ENCODE measurements at places on chromosomes 16 and 17.

DNA sequence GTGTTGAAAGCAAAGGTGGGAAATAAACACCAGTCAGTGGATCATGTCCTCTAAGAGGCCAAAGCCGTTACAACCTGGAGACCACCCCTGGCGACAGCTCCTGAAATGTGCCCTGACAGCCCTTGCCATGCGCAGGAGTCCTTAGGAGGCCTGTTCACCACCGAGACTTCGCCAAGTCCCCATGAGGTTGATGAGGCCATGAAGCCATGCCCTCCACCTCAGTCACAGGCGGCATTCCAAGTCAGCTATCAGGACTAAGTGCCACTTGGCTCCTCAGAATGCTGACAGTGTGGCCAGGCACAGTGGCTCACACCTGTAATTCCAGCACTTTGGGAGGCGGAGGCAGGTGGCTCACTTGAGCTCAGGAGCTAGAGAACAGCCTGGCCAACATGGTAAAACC lies 27.1 kb downstream of the ADAM11 start:
- no peak for DNase-seq

GRCh38 chr17:19867079-19867328 lies 732 bp downstream of the ULK2 start:
- DNase-seq, result peak; percentile 70

DNA sequence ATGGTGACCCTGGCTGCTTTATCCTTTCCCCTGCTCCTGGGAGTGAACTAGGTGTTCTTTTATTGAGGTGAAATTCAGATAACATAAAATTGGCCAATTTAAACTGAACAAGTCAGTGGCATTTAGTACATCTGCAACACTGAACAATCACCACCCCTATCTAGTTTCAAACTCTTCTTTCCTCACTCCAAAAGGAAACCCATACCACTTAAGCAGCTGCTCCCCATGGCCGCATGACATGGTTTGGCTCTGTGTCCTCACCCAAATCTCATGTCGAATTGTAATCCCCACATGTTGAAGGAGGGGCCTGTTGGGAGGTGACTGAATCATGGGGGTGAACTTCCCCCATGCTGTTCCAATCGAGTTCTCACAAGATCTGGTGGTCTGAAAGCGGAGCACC lies 154.1 kb downstream of the STX8 start:
- DNase-seq, result no peak

GRCh38 chr16:2779978-2780898 lies 3.2 kb upstream of the ELOB start:
- DNase-seq, result no peak

DNA sequence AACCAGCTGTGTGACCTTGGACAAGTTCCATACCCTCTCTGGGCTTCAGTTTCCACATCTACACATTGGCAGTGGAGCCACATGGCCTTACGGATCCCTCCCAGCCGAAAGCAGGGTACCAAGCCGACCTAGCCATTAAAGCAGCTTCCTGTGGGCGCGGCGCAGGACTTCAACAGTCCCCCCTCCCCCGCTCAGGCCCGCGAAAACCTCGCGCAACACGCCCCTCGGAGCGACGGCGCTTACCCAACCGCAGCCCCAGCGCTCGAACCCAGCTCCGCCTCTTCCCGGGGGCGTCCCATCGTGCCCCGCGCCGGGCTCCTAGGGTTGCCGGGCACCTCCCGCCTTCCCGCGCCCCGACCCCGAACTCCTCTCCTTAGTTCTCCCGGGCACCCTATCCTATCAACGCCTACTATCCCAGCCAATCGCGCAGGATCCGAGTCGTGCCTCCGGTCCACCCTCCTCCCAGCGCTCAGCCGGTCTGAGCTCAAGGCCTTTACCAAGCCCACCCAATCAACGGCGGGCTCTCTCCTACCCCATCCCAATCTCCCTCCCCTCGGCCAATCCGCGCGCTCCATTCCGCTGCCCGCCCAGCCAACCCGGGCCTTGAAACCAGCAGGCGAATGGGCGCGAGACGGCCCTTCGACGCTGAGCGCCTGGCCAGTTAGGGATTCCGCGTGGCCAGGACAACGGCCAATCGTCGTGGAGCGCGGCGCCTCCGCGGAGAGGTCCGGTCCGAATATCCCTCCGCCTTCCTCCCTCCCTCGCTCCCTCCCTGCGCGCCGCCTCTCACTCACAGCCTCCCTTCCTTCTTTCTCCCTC lies at the start of gene KPNB1:
Gene KPNB1, plus strand, starts transcription at position 767 of the 819 bp plus-strand sequence. CDS start 326 bp downstream, outside the sequence.
- peak; percentile 93 for DNase-seq

DNA sequence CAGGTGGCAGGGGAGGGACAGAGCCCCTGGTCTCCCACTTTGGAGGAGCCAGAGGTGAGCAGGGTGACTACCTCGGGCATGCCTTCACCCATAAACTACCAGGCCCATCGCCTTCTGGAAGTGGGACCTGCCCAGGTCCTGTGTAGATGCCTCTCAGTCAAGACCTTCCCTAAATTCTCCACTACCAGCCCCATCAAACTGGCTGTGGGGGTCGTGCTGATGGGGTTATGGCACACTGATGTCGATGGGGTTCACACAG lies 5.8 kb upstream of the RAB37 start:
- DNase-seq, result no peak

- DNase-seq, result no peak
Observed at GRCh38 chr17:62670202-62670821, 42.8 kb downstream of the MRC2 start.

GRCh38 chr16:75546293-75546692 lies 9.8 kb downstream of the TMEM231 start:
- DNase-seq, result no peak

DNA sequence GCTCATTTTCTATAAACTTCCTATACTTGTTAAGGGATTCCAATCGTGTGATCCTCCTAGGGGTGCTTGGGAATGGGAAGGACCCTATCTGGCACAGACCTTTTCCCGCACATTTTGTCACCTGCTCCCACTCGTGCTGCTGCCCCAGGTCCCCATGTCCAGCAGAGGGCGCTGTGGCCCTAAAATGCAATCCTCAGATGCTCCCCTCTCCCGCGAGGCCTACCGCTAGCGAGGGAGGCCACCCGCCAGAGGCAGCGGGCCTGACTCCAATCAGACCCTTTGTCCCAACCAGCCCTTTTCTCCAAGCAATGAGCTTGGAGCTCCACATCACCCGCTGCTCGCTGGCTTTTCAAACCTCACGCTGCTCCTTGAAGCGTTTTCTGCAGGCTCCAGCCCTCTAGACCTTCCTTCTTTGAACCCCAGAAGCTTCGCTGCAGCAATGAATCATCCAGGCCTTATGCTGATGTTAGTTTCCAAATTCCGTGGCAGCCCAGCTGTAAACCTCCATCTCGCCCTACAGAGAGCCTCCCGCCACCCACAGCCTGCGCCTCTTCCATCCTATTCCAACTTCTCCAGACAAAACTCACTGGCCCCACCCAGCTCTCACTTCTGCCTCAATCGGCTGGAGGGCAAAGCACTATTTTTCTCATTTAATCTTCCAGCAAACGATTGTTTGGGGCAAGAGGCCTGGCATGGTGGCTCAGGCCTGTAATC lies 23.6 kb upstream of the FZD2 start:
- DNase-seq, result peak; percentile 91

DNA sequence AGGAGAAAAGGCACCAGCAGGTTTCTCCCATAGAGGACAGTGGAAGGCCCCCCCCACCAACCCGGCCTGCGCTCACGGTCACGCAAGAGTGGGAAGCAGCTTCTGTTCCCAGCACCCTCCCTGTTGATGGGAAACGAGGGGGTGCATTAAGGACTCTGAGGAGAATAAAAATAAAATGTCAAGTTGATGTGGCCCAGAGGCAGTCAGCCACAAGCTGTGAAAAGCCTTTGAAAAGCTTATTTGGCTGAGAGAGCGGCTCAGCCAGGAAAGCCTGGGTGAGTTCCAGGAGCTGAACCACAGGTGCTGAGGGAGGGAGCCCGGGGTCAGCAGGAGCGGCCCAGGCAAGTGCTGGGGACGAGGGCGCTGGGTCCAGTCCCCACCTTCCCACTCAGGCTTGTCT lies 26.9 kb upstream of the SPATA32 start:
- no peak for DNase-seq

DNA sequence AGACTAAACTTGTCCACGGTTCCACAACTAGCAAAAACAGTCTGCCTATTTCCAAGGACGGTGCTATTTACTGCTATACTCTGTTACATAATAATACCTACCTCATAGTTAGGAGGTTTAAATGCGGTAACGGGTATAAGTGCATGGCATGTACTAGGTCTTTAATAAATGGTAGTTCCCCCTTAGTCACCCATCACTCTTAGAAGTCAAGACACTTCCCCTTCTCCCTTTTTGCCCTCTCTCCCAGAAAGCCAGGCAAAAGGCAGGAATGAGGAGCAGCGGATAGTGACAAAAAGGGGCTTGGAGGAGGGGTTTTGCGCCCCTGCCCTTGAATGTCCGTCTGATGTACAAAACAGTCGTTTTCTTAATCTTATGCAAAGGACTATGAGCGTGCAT lies 1.1 kb upstream of the LSM12 start:
- DNase-seq, result no peak

GRCh38 chr17:33964344-33964979 lies 290.6 kb upstream of the CCL2 start:
- peak; percentile 80 for DNase-seq

DNA sequence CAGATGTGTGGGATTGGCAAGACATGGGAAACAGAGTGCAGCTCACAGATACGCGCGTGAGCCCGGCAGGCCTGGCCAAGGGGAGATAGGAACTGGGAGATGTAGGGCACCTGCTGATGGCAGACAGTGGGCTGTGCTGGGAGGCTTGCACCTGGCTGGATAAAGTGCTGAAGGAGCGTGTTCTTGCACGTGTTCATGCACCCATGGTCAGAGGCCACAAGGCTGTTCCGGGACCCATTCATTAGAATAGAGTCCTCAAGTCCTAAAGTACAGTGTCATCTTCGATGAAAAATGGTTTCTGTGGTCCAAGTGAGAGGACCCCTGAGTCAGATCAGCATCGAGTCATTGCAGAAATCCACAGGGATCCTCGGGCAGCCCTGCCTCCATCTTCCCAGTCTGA lies 236.4 kb downstream of the CCDC182 start:
- DNase-seq, result no peak

- DNase-seq, result no peak
Observed at GRCh38 chr17:15213381-15214087, 51.6 kb downstream of the PMP22 start.

DNA sequence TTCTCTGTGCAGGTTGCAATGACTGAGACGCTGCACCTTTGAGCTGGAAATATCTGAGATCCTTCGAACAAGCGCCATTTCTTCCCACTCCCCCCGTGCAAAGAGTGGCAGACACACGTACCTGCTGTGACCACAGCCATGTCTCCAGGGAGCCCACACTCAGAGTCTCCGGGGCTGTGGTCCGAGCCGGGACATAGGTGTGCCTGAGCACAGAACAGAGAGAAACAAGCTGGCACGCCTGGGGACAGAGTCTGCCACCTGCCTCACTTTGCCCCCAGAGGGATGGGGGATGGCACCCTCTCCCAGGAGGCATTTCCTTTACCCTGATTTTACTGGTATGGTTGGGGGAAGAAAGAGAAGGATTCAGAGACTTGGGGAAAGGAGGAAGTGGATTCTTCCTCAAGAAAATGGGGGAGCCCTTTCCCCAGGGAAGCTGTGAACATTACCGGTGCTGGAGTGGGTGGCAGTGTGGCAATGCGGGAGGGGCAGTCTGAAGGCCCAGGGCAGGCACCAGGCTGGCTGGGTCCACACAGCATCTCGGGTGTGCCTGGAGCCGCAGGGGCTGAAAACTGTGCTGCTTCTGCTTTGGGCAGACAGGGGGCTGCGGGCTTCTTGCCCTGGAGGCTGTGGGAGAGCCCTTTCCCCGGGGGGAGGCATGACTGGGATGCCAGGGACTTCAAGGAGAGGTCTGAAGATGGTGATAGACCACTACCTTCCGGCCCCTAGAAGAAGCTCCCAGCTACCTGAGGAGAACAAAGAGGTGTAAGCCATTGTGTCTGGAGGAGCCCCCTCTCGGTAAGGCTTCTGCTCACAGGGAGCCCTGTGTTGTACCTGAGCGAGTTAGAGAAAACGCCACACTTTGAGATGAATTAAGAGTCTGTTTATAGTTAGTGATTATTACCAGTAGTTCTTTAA lies 6.6 kb upstream of the PIK3R6 start:
- no peak for DNase-seq

- no peak for DNase-seq
Observed at GRCh38 chr17:8995711-8996110, 25.6 kb upstream of the NTN1 start.

DNA sequence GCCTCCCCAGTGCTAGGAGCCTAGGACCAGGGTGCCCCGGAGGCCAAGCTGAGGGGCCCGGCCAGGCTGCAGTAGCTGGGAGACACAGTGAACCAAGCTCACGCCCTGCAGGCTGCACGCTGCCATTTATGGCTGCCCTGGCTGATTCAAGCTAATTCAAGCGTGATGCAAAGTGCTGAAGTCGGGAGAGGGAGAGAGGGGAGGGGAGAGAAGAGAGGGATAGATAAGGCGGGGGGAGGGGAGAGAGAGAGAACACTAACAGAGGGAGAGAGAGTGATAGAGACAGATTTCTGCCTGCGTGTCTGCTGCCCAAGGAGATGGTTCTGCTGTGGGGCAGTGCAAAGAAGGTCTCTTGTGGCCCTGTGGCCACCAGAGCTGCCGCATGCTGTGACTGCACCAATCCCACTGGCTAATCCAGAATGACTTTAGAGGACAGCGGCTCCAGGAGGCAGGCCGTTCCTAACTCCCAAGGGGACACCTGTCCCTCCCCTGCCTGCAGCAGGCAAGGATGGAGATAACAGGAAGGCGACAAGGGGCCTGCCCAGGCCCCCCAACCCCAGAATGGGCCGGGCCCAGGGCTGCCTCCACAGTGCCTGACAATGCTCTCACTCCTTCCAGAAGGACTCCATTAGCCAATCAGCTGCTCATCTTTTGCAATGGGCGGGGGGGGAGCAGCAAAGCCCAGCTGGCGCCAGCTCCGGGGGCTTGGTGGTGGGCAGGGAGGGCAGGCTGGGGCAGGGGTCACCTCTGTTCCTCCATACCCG lies 12.9 kb downstream of the MXRA7 start:
- DNase-seq, result no peak

DNA sequence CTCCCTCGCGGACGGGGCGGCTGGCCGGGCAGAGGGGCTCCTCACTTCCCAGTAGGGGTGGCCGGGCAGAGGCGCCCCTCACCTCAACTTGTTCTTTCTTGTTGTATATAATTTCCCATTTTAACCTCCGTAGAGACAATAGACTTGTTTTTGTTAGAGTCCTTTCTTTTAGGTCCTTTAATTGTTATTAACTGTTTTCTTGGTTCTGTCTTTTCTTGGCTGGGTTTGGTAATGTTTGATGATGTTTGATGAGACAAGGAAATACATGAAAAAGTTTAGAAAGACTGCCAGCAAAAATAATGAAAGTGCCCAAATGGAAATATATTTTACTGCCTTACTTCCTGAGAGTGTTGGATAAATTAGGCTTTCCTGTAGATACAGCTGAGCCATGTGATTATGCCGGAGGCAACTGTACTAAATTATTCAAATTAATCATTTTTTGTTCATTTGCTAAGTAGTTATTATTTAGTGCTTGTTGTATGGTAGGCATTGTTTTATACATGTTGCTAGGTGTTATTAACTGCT lies 30.9 kb downstream of the PRPSAP2 start:
- DNase-seq, result no peak

GRCh38 chr16:47976636-47977210 lies 179.1 kb downstream of the ABCC12 start:
- DNase-seq, result no peak

- no peak for DNase-seq
Observed at GRCh38 chr16:68097895-68098294, 12.7 kb downstream of the NFATC3 start.

GRCh38 chr16:31083556-31083955 lies 5.2 kb downstream of the PRSS53 start:
- DNase-seq, result no peak

- no peak for DNase-seq
Observed at GRCh38 chr16:24896439-24896838, 50.7 kb downstream of the SLC5A11 start.

GRCh38 chr17:70168044-70168976 lies 1.0 kb upstream of the KCNJ2 start:
- peak; percentile 46 for DNase-seq

- no peak for DNase-seq
Observed at GRCh38 chr17:64575431-64575830, 68.7 kb downstream of the CEP95 start.

Data from GM10248 (cell line).